NCI-H82 (cell line): ENCODE measurements at places on chromosomes 6 and 20.

DNA sequence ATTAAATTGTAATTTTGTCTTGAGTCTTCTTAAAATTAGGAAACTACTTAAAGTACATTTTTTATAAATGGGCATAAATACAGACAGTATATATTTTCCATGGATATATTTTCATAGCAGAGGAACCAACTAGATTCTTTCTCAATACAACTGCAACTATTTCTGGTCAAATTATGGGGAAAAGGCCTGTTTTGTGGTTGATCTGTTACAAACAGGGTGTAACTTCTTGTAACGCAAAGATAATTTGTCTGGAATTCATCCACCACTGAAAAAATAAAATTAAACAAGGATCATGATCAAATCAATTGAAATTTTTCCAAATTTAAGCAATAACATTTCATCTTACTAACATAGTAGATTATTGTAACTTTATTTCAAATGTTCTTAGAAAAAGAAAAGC lies 67.2 kb upstream of the RNF146 start:
- no peak for DNase-seq

DNA sequence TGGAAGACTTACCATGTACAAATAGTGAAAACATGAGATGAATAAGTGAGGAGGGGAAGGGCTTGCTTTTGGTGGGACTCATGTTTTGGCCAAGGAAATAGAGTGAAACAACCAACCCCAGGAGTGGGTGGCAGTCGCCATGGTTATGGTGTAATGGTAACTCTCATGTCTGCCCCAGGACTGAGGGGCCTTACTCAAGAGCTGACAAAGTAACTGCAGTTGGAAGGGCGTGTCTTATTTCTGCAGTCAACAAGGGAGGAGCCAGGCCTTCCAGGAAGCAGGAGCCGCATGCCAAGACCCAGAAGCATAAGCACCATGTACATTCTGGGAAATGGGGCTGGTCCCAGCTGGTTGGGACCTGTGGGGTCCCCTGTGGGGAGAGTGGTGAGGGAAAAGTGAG lies 108.5 kb downstream of the UNC5CL start:
- DNase-seq: no peak

- DNase-seq: no peak
These were observed 2.6 kb downstream of the CTSZ start for GRCh38 chr20:59004493-59004762.

- DNase-seq: no peak
These were observed 20.5 kb upstream of the TBC1D32 start for GRCh38 chr6:121354764-121355163.

- DNase-seq: no peak
These were observed 88.1 kb downstream of the HMGCLL1 start for GRCh38 chr6:55490871-55491270.

DNA sequence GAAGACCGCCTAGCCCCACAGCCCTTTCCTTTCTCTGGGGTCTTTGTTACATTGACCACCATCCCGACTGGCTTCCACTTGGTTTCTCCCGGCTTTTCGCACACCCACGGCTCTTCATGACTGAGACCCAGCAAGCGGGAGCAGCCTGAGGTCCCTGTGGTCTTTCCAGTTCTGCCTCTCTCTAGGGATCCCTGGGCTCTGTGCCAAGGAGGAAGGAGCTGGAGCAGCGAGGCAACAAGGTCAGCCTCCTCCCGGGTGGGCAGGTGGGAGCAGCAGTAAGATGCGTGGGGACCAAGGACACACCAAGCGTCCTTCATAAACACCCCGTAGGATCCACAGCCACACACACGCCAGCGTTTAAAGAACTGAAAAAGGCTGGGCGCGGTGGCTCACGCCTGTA lies 29.6 kb upstream of the MRGBP start:
- DNase-seq: no peak

DNA sequence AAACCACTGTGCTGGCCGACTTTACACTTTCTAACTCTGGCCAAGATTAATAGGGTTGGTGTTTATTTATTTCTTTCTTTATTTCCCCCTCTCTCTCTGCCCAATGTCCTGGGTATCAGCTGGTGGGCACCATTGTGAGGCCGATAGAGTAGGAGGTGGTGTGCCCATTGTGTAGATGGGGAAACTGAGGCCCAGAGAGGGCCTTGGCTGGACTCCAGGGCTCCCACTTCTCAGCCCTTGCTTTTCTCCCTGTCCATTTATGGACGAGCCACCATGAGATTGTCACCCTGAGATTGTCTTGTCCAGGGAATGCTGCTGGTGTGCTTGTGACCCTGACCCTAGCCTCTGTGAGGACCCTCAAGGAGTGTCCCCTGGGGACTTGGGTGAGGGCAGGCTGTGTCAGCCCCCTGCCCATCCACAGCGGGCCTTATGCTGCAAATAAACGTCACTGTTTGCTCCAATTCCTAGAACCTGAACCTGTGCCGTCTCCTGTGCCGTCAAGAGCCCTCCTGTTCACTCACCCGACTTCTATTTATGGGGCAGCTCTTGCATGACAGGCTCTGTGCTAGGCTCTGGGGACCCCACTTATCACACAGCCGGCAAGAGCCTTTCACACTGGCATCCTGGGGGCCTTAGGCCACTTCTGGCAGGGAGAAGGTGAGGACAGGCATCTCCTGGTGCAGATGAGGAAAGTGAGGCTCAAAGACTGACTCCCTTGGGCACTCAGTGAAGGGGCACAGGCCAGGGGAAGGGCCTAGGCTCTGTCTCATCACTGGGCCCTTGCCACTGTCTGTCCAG lies 24.8 kb downstream of the SUN5 start:
- DNase-seq: peak; percentile 53

- DNase-seq: no peak
These were observed 327.6 kb downstream of the NKAIN2 start for GRCh38 chr6:124131259-124131658.

GRCh38 chr6:128492386-128492785 lies 28.0 kb downstream of the PTPRK start:
- no peak for DNase-seq

- DNase-seq: no peak
These were observed 100.5 kb upstream of the SUPT3H start for GRCh38 chr6:45478240-45478639.

- no peak for DNase-seq
These were observed 768.8 kb upstream of the SLC35B3 start for GRCh38 chr6:9204171-9204570.

DNA sequence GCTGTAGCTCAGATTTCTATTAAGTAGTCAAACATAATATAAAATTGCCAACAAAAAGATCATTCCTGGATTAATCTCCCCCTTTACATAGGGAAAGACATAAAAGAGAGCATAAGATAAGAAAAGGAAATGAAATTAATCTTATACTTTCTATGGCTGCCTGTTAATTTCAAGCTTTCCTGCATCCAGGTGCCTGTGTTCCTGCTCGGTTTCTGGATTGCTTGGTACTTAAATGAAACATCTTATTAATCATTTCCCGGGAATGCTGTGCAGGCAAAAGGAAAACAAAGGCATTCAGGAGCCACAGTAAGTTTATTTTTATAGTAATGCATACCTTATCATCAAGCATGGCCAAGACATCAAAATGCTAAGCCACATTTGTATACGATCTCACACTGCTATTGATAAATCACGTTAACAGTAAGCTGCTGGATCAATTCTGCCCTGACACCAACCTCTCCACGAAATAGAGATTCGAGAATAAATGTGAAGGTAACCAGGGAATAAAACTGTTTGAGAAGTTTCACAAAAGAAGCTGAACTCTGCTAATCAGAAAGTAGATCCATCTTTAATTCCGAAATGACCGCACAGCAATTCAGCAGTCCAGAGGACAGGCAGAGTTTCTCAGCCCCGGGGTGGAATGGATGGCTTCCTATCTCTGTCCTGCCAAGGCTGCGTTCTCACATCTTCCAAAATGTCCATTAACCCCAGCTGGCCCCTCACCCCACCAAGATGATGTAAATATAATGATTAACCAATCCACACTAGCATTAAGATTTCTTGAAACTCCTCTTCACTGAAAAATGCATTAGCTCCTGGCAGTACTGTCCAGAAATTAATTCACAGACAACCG lies 32.6 kb upstream of the APCDD1L start:
- no peak for DNase-seq

DNA sequence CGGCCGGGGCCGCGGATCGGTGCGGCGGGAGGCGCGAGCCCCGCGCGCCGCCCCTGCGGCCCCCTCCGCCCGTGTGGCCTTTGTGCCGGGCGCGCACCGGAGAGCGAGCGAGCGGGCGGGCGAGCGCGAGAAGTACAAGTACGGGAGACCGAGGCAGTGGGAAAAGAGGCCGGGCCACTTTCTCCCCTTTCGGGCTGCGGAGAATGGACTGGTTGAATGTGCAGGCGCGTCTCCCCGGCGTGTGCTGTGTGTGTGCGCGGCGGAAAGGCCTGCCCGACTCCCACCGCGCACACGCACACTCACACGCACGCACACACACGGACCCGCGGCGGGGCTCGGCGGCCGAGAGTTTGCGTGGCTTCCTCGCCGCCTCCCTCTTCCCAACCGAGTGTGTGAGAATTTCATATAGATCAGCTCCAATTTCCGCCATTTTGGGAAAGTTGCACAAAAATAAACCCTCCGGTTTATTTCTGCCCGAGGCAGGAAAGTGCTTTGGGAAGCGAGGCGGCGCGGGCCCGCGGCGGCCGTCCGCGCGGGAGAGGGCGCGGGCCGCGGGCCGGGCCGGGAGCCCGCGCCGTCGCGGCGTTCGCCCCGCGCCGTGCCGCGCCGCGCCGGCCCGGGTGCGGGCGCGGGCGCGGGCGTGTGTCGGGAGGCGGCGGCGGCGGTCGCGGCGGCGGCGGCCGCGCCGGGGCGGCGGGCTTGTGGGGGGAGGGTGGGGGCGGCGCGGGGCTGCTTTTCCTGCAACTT lies 1.1 kb downstream of the L3MBTL3 start:
- peak; percentile 69 for DNase-seq

GRCh38 chr20:977021-977420 lies 25.1 kb downstream of the RSPO4 start:
- DNase-seq: no peak

DNA sequence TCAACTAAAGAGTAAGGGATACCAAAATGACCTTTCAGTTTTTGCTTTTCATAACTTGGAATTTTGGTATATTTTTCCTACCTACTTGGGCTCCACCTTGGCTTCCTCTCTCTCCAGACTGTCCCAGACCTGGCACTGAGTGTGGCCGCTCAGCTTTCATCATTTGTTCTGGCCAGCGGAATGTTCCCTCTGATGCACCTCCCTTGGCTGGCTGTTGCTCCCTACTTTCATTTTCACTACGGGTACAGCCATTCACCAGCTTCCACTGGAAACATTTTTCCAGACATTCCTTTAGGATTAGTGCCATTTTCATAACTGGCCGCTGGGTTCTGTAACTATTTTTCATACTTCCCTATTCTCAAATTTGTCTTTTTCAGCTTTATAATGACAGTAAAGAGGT lies 487.4 kb downstream of the TENT5A start:
- no peak for DNase-seq

- no peak for DNase-seq
These were observed 291.9 kb upstream of the PRDM1 start for GRCh38 chr6:105794239-105794638.

GRCh38 chr6:137967689-137968454 lies 100.8 kb downstream of the TNFAIP3 start:
- no peak for DNase-seq

DNA sequence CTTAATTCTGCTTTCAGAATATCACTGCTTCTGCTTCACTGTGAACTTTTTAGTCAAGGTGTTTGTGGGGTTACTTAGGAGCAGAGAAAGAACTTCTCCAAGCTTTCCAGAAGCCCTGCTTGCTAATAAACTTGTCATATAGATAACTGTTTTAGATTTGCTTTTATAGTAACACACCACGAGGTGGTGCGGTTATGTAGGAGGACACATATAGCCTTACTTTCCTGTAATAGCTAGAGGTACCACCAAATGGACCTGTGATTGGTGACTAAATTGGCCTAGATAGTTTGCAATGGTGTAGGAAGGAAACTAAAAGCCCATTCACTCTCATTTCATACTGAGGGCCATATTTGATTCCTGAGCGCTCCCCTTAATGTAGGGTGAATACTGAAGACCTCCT lies 52.3 kb upstream of the BCLAF1 start:
- peak; percentile 38 for DNase-seq

GRCh38 chr6:113630738-113631535 lies 226.2 kb upstream of the MARCKS start:
- no peak for DNase-seq

DNA sequence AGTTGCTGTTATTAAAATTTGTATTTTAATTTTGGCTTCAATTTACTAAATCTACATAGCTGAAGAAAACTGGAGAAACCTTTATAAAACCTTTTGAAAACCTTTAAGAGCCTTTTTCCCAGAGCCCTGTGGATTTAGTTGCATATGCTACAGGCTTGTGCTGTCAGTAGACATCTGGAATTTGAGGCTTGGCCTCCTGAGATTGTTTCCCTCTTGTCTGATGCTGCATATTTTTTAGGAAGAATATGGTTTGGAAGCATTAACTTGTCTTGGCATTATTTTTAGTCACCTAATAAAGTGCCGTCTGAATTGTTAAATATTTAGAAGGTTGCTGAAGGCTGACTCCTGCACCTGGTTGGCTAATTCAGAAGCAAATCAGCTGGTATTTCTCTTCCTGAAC lies 369.4 kb downstream of the UTRN start:
- DNase-seq: no peak

DNA sequence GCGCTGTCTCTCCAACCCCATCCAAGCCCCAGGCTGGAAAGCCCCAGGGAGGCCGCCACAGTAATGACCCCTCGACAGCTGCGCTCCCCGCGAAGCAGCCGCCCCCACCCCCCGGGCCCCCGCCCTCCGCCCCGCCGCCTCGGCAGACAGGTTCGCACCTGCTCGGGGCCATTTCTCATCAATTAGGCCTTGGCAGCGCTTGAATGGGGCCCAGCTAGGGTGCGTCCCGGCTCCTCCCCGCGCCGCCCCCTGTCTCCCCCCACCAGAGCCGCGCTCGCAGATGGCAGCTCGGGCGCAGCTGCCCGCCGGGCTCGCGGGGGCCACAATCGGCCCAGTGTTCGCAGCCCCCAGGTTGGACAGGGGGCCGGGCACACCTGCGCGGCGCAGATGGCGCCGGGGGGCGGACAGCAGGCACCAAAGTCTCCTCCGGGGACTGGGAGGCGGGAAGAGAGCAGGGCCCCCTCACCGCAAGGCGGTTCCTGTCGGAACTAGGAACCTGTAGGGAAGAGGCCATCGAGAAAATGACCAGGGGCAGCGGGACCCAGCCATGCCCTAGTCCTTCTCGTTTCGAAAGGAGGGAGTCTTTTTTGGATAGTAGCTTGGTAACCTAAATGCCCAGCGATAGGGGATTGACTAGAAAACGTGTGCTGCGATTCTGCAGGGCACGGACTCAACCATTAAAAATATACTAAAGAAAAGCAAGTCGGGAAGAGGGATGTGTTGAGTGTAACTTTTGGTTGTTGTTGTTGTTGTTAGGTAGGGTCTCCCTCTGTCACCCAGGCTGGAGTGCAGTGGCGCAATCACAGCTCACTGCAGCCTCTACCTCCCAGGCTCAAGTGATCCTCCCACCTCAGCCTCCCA lies 83.2 kb upstream of the EYA2 start:
- DNase-seq: peak; percentile 96

GRCh38 chr6:112939563-112939962 lies 592.4 kb downstream of the RFPL4B start:
- peak; percentile 21 for DNase-seq

DNA sequence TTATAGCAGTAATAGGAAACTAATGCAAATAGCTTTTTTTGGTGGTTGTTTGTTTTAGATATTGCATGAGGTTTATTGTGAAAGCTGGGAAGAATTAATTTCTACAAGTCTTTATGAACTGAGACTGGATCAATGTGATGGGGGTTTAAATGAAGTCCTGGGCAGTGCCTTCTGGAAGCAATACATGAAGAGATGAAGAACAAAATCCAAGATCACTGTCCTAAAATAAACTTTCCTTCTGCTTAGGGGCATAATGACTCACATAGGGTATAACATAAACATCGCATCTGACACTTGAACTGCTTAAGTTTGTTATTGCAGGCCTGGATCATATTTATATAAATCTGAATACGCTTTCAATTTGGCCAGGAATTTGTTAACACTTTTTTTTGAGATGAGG lies 20.9 kb upstream of the SHLD1 start:
- DNase-seq: no peak
